ENCODE measurements at places on chromosomes 2 and 18.
A peak's percentile ranks its signal among the peaks of the same experiment; 100 is the strongest.

DNA sequence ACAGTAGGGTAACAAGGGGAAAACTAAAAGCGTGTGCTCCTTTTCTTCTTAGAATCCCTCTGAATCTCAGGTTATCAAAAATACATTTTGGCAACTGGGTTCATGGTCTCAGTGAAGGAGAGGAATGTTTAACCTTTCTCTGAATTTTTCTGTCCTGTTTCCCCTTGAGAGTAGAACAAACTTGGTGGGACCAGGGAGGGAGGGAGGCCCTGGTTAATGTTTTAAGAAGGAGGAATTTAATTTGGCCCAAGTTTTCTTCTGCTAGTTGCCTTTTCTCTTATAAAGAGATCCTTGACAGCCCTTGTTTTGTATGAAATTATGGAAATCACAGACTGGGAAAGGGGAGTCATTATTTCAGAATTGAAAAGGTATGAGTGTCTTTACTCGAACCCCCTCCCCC lies 12.2 kb upstream of the POU3F3 start:
- no peak for DNase-seq

GRCh38 chr2:67346718-67347407 lies 50.3 kb upstream of the ETAA1 start:
- DNase-seq: no peak

DNA sequence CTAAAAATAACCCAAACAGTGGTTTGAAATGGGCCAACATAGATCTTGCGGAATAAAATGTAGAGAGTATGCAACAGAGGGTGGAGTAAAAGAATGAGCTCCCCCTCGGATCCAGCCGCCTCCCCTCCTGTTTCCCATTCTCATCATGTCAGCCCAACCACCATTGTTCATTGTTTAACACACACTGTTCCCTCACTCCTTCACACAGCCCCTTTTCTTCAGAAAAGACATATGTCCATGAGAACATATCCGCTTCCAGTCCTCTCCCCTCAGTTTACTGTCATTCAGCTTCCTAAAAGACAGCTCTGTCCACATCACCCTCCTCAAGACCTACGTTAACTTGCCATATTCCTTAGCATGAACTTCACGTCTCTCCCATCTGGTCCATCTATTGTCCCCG lies 62.9 kb upstream of the SERTAD2 start:
- no peak for DNase-seq

DNA sequence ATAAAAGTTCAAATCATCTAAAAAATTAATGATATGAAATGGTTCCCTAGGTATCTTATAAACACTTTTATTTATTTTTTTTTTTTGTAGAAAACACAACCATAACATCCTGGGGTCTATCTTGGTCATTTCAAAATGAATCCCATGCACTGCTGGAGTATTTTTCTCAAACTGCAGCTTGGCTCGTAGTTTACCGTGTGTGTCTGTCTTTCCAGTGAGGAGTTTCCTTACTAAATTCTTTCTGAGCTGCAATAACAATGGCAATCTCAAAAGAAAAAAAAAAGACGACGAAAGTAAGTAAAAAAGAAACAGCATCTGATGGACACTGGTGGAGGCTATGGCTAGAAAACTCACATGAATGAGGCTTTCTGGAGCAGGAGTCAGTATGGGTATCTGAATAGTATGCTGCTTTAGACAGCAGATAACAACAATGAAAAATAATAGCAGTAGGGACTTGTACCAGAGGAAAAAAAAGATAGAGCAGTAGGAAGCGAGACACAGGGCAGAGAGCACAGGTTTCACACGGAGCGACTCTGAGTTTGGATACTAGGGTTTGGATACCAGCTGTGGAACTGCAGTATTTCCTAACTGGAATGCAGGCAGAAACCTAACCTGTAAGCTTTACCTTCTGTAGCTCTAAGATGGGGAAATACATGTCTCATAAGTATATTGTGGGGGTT lies 43.5 kb downstream of the CALCRL start:
- DNase-seq: no peak

DNA sequence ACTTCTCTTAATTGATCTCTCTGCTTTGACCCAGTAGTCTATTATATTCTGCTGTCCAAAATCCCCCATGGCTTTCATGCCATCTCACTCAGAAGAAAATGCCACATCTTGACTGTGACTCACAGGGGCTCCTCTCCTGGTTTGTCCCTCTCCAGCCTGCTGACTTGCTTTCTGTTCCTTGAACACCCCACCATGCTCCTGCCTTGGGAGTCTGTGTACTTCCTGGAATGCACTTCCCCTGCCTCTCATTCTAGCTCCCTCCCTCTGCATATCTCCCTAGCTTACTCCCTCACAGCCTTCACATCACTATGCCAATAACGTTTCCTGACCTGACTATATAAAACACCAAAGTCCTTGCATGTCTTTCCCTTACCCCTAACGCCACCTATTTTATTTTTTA lies 167.2 kb downstream of the TRIB2 start:
- DNase-seq: no peak

DNA sequence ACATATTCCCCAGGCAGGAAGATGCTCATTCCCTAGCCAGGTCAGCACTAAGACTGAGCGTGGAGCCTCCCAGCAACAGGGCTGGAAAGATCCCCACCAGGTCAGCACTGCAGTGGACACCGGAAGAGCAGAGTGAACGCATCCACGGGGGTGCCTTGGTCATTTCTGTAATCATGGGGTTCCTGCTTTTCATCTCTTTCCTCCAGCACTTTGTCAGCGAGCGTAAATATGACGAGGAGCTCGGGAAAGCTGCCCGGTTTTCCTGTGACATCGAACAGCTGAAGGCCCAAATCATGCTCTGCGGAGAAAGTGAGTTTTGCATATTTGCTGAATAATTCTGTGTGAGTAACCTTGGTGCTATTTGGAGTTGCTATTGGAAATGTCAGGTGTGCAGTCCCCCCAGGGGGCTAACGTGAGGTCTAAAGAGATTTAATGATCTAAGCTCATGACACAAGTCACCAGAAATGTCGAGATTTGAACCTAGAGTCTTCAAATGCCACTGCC lies 40.1 kb downstream of the KCTD18 start:
- DNase-seq: peak; percentile 52

DNA sequence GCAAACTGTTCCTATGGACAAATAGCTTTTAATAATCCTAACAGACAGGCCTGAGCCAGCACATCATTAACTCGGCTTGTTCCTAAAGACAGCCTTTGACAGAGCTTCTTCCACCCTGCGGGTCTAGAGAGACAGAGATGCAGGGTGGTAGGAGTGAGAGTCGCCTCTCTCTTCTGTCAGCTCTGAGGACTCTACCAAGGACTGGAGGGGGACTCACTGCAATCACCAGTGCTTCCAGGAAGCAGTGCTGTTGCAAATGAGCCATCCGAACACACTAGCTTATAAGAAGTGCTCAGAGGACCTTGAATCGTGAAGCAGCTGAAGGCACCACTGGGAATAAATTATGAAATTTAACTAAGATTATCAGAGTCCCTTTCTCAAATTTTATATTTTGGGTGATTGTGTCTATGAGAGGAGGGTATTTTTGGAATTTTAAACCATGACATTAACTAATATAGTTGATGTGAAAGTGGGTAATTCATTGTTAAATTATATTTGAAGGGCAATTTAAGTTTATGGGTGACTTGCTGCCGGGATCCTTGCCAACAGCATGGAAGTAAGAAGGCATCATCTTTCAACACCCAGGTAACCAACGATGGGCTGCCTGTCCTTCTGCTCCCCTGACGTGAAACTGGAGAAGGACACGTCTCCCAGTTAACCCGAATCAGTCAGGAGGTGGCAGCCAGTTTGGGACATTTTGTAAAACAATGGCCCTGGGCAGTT lies 43.6 kb upstream of the PXDN start:
- DNase-seq: no peak

- peak; percentile 32 for DNase-seq
Measured at GRCh38 chr18:76610933-76611749, 116.1 kb upstream of the ZNF516 start.

- DNase-seq: no peak
Measured at GRCh38 chr2:30732876-30733275, 74.4 kb downstream of the CAPN13 start.

DNA sequence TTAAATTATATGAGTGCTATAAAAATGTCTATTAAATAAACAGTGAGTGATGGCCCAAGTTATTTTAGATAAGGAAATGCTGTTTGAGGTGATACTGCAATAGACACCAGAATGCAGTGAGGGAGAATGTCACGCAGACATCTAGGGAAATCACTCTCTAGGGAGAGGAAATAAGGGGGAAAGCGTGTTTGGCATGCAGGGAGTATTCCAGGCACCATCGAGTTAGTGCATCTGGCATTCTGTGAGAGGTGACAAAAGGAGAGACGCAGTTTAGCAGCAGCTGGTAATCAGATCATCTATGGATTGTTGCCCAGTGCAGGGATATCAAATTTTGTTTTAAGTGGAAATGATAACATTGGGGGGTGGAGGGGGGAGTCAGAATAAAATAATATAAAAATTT lies 175.4 kb upstream of the NETO1 start:
- DNase-seq: no peak

- DNase-seq: no peak
Measured at GRCh38 chr2:212194396-212194795, 344.2 kb downstream of the ERBB4 start.

- no peak for DNase-seq
Measured at GRCh38 chr2:205704127-205704741, 21.9 kb downstream of the NRP2 start.

GRCh38 chr2:212727751-212728150 lies 189.1 kb upstream of the ERBB4 start:
- no peak for DNase-seq

- DNase-seq: no peak
Measured at GRCh38 chr2:134668821-134669220, 50.0 kb downstream of the TMEM163 start.

- DNase-seq: no peak
Measured at GRCh38 chr2:26269571-26270158, 24.9 kb downstream of the HADHB start.

GRCh38 chr18:35005963-35006577 lies 35.1 kb upstream of the MAPRE2 start:
- DNase-seq: no peak

DNA sequence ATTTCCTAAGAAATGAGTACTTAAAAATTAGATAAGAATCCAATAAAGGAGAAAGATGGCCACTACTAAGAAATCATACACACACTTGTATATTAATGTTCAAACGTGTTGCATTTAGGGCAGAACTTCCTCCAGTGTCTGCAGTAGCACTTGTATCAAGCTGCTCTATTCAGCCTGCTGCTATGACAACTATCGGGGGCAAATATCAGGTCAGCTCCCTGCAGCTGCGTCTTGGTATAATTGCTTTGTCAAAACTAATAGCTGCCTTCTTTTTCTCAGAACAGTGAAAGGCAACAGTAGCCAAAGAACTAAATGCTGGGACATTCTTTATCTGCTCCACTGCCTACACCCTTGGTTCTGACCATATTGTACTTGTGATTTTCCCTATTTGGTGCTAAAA lies 300.7 kb downstream of the NOL4 start:
- no peak for DNase-seq

- DNase-seq: no peak
Measured at GRCh38 chr2:46643493-46643892, 164.1 kb downstream of the TMEM247 start.

GRCh38 chr2:191113761-191114160 lies 37.0 kb downstream of the STAT4 start:
- DNase-seq: no peak

GRCh38 chr2:181444654-181445053 lies 12.5 kb upstream of the ITGA4 start:
- no peak for DNase-seq

- DNase-seq: no peak
Measured at GRCh38 chr2:24722141-24722790, 70.9 kb downstream of the PTRHD1 start.

GRCh38 chr2:198706476-198707082 lies 751.2 kb downstream of the SATB2 start:
- DNase-seq: no peak

GRCh38 chr18:6649421-6650126 lies 79.9 kb upstream of the ARHGAP28 start:
- no peak for DNase-seq

GRCh38 chr2:12451726-12452125 lies 265.0 kb upstream of the TRIB2 start:
- no peak for DNase-seq

DNA sequence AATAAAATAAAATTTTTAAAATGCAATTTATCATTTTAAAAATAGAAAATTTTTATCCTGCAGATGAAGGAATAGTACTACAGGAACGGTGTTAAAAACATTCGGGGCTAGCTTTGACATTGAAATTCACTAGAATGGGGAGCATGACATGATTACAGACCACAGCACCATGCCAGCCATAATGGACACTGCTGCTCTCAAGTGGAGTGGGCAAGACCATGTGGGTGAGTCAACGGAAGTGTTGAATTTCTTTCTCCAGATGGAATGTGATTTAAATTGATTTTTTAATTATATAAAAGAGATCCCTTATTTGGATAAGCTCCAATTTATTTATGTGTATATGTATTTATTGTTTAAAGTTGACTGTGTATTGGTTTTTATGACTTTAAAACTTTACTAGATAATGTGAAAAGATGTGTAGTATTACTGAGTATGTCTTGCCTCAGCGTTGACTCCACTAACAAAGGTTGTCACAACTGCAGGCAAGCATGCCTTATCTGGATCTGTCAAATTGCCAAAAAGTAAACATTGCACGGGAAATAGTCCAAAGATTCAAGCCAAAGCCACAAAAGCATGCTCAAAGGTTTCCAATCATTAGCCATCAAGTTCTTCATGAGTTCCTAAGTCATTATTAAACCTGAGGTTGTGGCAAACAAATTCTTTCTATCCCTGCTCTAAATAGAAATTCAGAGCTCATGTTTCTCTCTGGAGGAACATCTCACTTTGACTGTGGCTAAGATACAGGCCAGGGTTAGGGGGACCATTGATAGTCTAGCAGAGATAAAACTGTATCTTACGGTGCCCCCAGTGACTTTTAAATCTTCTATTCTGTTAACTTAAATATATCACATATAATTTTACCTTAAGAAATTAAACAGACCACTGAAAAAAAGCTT lies 536.9 kb downstream of the TMX3 start:
- DNase-seq: no peak

DNA sequence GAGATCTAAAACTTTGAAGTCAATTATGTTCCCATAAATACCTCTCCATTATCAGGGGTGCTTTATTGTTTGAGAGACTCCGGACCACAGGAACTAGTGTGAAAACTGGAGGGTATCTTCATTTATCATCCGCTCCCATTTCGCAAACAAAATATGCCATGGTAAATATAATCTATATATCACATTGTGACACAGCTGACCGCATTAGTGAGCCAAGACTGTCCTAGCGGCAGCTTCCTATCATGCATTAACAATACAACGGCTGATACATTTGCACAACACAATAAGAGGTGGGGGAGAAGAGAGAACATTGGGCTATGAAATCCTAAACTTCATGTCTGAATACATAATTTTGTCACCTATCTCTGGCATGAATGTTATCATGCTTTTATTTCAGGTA lies 29.5 kb downstream of the BCL11A start:
- DNase-seq: no peak
